RKO (cell line): ENCODE measurements at places on chromosomes 2 and 18.

GRCh38 chr2:53202063-53202462 is 565.5 kb upstream of the CHAC2 start:
- peak; percentile 52 for DNase-seq

- no peak for DNase-seq
Observed at GRCh38 chr2:137262594-137262993, 497.2 kb downstream of the THSD7B start.

DNA sequence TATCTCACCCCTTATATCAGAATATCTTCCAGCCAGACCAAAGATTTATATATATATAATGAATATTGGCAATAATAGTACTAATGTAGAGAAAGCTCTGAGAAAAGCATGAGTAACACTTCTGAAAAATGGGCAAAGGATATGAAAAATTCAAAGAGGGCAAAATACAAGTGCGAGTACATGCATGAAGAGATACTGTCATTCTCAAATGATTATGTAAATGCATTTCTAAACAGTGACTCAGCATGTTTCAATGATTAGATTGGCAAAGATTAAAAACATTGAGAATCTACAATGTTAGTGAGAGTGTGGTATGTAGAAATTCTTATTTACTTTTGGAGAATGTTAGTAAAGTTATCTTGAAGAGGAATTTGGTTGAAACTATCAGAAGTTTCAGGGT is 118.3 kb upstream of the NEDD4L start:
- DNase-seq: no peak

DNA sequence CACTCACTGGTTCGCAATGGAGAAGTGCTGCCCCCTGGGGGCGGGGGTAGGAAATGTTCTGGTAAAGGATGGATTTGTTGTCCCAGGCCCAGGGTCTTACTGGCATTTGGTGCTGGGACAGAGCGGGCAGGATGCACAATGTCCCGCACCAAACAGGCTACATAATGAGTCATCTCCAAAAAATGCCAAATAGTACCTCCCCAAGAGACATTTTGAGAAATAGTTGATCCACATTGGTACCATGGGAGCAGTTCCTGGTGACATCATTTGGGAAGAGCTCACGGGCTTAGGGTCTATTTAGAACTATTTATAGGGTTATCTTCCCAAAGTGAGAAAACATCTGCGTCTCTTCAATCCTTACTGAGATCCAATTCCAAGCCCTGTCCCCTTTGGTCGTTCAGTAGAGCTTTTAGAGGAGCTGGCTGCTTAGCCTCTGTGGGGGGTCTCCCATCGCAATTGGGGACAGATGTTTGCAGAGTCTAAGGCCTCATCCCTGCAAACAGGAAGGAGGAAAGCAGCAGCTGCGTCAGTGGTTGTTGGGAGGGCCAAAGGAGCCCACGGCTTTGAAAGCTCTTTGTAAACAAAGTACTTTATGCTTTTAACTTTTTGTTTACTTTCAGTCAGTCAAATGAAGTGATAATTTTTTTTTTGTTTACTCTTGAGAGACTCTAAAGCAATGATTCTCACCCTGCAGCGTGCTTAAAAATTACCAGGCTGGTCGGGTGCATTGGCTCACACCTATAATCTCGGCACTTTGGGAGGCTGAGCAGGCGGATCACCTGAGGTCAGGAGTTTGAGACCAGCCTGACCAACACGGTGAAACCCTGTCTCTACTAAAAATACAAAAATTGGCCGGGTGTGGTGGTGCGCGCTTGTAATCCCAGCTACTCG is 49.3 kb downstream of the GREB1 start:
- DNase-seq: peak; percentile 61
